ENCODE measurements at places on chromosomes 6 and 20. TPM values are rescaled to one million over a fixed set of nuclear protein-coding genes. Genes with fewer than 3 reads are reported as not detected.
A peak's percentile ranks its signal among the peaks of the same experiment; 100 is the strongest.

The TRIM10 gene
- total RNA-seq = not detected

The EPPIN gene
- total RNA-seq = not detected

The DEFB124 gene
- not detected for total RNA-seq

The POPDC3 gene
- 41.4 TPM for total RNA-seq

The CGA gene
- total RNA-seq = not detected

The CDH4 gene
- total RNA-seq = not detected

The LY6G6C gene
- 0.22 TPM for total RNA-seq

The SGK2 gene
- 6.6 TPM for total RNA-seq

The CCN6 gene
- not detected for total RNA-seq

DNA sequence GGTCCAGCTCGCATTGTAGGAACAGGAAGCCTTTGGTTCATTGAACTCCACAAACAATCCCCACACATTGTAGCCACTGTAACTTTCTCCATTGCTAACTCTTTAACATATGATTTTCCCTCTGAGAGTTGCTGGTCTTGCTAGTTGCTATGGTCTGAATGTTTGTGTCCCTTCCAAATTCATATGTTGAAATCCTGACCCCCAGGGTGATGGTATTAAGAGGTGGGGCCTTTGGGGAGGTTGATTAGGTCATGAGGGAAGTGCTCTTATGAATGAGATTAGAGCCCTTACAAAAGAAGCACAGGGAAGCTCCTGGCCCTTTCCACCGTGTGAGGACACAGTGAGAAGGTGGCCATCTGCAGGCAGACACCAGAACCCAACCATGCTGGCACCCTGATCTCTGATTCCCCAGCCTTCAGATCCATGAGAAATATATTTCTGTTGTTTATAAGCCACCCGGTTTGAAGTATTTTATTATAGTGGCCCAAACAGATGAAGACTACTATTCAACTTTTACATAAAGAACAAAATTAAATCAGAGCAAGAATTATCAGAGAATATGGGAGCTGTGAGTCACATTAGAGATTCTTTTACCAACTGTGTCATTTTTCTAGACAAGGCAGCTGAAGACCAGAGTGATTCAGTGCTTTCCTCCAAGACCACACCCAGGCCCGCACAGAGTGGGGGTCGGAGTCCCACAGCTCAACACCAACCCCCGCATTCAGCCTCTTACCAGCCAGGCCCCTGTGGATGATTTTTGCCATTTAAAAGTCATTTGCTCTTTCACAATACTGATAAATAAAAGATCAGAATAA is 143.0 kb downstream of the SAMD5 start:
- H3K4me1 ChIP-seq = no peaks in the 10 kb centered on the region
- H3K27me3 ChIP-seq = no peaks in the 10 kb centered on the region
- DNase-seq = peak; percentile 4
- H3K27ac ChIP-seq = no peak overlapping the region

GRCh38 chr6:48535582-48536009 is 424.6 kb upstream of the PTCHD4 start:
- H3K4me1 ChIP-seq = peaks cover 18% of the 10 kb centered on the region
- peak; percentile 80 for DNase-seq
- no peak overlapping the region for H3K4me3 ChIP-seq

GRCh38 chr20:61433176-61433575 is 181.1 kb downstream of the CDH4 start:
- no peaks in the 10 kb centered on the region for H3K4me1 ChIP-seq
- H3K27me3 ChIP-seq = peaks cover 37% of the 10 kb centered on the region
- no peak overlapping the region for H3K4me3 ChIP-seq
- no peak overlapping the region for H3K27ac ChIP-seq
- no peak for DNase-seq

- no peak overlapping the region for H3K4me3 ChIP-seq
- H3K27ac ChIP-seq = no peak overlapping the region
- H3K4me1 ChIP-seq = no peaks in the 10 kb centered on the region
These were observed 67.2 kb upstream of the MLIP start for GRCh38 chr6:54044059-54044458.

DNA sequence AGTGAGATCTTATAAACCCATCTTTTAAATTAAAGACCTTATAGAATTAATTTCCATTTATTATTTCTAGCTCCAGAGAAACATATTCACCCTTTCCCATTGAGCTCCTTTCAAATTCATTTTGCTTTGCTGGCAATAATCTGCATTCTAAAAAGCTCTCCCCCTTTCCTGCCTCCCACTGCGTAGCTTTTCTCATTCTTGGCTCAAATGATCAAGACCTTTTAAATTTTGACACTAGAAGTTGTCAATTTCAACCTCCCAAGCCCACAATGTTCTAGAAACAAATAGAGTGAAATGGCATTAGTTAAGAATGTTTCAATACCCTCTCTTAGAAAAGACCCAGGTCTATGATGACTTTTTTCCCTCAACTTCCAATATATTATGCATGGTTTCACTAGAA is 186.9 kb downstream of the AKAP7 start:
- H3K27me3 ChIP-seq = peaks cover 6% of the 10 kb centered on the region
- H3K36me3 ChIP-seq = no peaks in the 10 kb centered on the region
- DNase-seq = no peak
- no peaks in the 10 kb centered on the region for H3K4me1 ChIP-seq
- no peak overlapping the region for H3K27ac ChIP-seq
- H3K4me3 ChIP-seq = no peak overlapping the region

DNA sequence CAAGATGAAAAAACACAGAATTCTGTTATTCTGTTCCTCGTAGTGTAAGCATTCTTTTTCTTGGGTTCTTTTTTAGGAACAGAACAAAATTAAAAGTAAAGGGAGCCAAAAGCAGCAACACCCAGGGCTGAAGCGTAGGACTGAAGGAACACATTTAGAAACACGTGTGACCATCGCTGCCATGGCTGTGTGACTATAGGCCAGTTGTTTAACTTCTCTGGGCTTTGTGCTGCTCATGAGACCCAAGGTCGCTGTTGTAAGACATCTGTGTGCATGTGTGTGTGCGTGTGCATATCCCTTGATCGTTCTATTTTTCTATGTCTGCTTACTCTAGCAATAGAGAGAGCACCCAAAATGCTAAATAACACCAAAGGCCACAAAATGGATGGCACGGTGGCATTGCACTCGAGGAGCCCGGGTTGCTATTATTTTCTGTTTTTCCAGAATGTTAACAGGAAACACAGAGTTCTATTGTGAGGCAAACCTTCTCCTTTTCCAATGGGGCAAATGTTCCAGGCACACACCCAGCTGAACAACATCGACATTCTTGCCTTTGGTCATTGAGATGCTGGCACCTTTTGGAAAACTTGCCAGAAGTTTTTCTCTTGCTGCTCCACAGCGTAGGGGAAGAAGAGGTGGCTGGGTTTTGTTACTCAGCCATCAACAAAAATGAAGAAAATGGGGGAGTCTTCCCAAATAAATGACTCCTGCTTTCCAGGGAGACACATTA is 267.8 kb upstream of the ECI2 start:
- no peaks in the 10 kb centered on the region for H3K27me3 ChIP-seq
- H3K4me1 ChIP-seq = peaks cover 26% of the 10 kb centered on the region
- H3K36me3 ChIP-seq = no peaks in the 10 kb centered on the region
- no peak overlapping the region for H3K4me3 ChIP-seq
- no peak for DNase-seq

GRCh38 chr20:35248641-35249475 is 22.4 kb downstream of the MMP24 start:
- no peaks in the 10 kb centered on the region for H3K36me3 ChIP-seq
- no peaks in the 10 kb centered on the region for H3K4me1 ChIP-seq

DNA sequence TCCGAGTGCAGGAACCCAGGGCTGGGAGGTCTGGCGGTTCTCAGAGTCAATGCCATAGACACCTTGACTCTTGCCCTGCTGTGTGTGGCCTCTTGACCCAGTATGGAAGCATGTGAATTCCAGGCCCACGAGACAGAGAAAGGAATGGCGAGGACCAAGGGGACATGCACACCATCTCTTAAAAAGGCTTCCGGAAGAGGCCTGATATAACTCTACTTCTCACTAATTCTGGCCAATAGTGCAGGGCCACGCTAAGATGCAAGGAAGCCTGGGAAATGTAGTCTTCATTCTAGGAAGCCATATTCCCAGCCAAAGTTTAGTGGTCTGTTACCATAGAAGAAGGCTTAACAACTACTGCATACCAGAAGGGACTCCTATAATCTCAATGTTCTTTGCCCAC is 177.0 kb upstream of the KCNG1 start:
- peaks cover 27% of the 10 kb centered on the region for H3K27me3 ChIP-seq
- no peaks in the 10 kb centered on the region for H3K4me1 ChIP-seq

GRCh38 chr6:80667006-80667405 is 560.5 kb downstream of the BCKDHB start:
- H3K4me1 ChIP-seq = no peaks in the 10 kb centered on the region
- DNase-seq = no peak
- H3K4me3 ChIP-seq = no peak overlapping the region
- no peak overlapping the region for H3K27ac ChIP-seq
- no peaks in the 10 kb centered on the region for H3K27me3 ChIP-seq

- H3K27ac ChIP-seq = no peak overlapping the region
- H3K27me3 ChIP-seq = no peaks in the 10 kb centered on the region
- H3K4me3 ChIP-seq = no peak overlapping the region
- no peaks in the 10 kb centered on the region for H3K4me1 ChIP-seq
These were observed 4.8 kb downstream of the DYNLT2 start for GRCh38 chr6:169746556-169746955.

GRCh38 chr6:15290067-15290680 is 44.3 kb downstream of the JARID2 start:
- 0 out of 2 replicates have a peak, but pooled peaks cover 3% of the 10 kb centered on the region for H3K36me3 ChIP-seq
- peaks cover 26% of the 10 kb centered on the region for H3K4me1 ChIP-seq
- no peaks in the 10 kb centered on the region for H3K27me3 ChIP-seq

GRCh38 chr20:34155836-34156235 is 43.8 kb upstream of the EIF2S2 start:
- H3K36me3 ChIP-seq = no peaks in the 10 kb centered on the region
- DNase-seq = no peak
- H3K27me3 ChIP-seq = no peaks in the 10 kb centered on the region
- no peak overlapping the region for H3K4me3 ChIP-seq
- H3K27ac ChIP-seq = no peak overlapping the region
- no peaks in the 10 kb centered on the region for H3K4me1 ChIP-seq

- H3K27ac ChIP-seq = no peak overlapping the region
- DNase-seq = no peak
- no peak overlapping the region for H3K4me3 ChIP-seq
These were observed 88.4 kb downstream of the CDH22 start for GRCh38 chr20:46219920-46220319.

- no peaks in the 10 kb centered on the region for H3K4me1 ChIP-seq
- H3K4me3 ChIP-seq = no peak overlapping the region
- no peaks in the 10 kb centered on the region for H3K27me3 ChIP-seq
- no peaks in the 10 kb centered on the region for H3K36me3 ChIP-seq
These were observed 312.0 kb downstream of the MMUT start for GRCh38 chr6:49151033-49151432.

DNA sequence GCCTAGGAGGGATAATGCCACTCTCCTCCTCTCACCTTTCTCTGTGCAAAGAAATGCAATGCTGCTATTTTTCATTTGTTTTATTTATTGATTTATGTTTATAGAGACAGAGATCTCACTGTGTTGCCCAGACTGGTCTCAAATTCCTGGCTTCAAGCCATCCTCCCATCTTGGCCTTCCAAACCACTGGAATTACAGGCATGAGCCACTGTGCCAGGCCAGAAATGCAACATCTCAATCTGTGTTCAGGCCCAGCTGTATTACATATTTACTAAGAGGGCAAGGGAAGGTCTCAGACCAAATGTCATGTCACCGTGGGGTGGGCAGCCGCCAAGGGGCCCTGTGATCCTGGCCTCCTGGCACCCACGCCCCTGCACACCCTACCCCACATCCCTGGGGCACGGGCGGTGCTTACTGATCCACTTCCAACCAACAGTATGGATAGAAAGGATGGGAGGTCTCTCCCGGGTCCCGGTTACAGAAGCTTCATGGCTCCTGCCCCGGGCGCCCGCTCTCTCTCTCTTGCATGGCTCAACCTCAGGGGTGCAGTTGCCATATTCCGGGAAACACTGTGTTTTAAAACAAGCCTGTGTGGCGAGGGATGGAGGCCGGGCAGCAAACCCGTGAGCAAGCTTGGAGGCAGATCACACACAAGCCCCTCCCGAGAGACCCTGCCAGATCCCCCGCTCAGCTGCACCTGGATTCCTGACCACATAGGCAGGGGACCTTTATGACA is 111.8 kb downstream of the AGPAT4 start:
- no peaks in the 10 kb centered on the region for H3K27me3 ChIP-seq
- no peaks in the 10 kb centered on the region for H3K4me1 ChIP-seq
- H3K36me3 ChIP-seq = no peaks in the 10 kb centered on the region
- no peak for DNase-seq
- no peak overlapping the region for H3K4me3 ChIP-seq

- no peak overlapping the region for H3K4me3 ChIP-seq
- no peaks in the 10 kb centered on the region for H3K36me3 ChIP-seq
- no peaks in the 10 kb centered on the region for H3K4me1 ChIP-seq
- H3K27ac ChIP-seq = no peak overlapping the region
- no peak for DNase-seq
These were observed 60.3 kb upstream of the FABP7 start for GRCh38 chr6:122719176-122719575.

DNA sequence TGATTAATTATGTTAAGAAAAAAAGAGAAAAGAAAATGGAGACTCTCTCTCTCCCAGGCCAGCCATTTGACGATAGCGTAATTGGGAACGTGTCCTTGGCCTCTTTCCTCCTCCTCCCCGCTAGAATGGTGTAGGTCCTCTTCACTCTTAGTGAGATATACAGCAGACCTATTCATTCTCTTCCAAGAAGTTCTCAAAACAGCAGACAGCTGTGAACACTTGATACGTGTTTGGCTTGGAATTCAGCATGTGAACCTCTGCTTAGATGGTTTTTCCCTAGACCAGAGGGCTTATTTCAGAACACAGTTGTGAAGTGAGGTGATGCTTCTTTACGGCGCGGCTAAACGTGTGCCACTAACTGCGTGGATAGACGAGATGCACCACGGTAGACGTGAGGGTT is 32.6 kb upstream of the TULP4 start:
- H3K27ac ChIP-seq = no peak overlapping the region
- H3K4me1 ChIP-seq = no peaks in the 10 kb centered on the region
- no peak overlapping the region for H3K4me3 ChIP-seq
- no peaks in the 10 kb centered on the region for H3K36me3 ChIP-seq
- no peak for DNase-seq

DNA sequence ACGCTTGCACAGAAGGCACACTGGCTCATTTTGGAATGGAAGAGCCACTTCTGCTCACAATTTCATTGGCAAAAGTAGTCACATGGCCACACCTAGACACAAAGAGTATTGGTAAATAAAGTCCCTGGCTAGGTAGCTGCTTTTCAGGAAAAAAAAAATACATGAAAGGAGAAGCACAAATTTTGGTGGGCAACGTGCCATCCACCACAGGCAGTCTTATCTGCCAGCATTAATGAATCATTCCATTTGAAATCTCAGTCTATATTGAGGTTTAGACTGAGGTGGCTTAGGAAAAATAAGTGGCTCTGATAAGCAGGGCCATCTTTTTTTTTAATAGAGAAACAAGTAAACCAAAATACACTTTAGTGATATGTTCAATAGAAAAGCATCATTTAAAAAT is 44.3 kb downstream of the ADGRB3 start:
- no peak for DNase-seq
- no peak overlapping the region for H3K4me3 ChIP-seq
- no peaks in the 10 kb centered on the region for H3K36me3 ChIP-seq
- H3K4me1 ChIP-seq = no peaks in the 10 kb centered on the region
- H3K27me3 ChIP-seq = no peaks in the 10 kb centered on the region
- H3K27ac ChIP-seq = no peak overlapping the region

GRCh38 chr6:130417951-130418350 is 52.1 kb downstream of the TMEM200A start:
- peak; percentile 22 for DNase-seq
- no peak overlapping the region for H3K27ac ChIP-seq
- H3K4me1 ChIP-seq = no peaks in the 10 kb centered on the region
